ENCODE measurements at places on chromosomes 6 and 20.
A peak's percentile ranks its signal among the peaks of the same experiment; 100 is the strongest.

DNA sequence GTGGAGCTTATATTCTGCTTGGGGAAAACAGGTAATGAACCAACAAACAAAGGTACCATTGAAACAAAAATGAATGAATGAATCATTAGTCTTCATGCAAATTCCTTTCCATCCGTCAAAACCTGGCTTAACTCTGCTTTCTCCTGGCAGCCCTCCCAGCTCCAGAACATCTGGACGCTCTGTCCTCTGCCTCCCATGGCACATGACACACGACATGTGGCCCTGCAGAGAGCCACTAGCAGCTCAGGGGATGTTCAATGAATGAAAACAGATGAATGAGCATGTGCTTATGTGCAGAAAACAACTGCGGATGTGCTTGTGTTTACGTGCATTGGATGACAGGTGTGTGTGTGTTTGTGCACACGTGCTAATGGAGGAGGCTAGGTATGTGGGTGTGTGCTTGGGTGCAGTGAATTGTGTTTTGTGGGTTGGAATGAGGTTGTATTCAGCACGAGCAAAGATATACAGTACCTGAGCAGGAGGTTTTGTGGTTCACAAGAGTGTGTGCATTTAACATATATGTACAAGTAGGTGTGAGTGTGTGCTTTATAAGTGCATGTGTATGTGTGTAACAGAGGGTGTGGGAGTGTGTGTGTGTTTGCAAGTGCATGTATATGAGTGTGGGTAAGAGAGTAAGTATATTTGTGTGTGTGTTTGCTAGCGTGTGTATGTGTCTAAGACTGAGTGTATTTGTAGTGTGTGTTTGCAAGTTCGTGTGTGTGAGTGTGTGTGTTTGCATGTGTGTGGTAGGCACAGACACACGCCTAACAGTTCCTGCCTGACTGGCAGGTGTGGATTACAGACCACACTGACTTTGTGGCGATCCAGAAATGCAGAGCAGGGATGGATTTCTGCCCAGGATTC lies 374.1 kb upstream of the SULF2 start:
- no peak for DNase-seq

DNA sequence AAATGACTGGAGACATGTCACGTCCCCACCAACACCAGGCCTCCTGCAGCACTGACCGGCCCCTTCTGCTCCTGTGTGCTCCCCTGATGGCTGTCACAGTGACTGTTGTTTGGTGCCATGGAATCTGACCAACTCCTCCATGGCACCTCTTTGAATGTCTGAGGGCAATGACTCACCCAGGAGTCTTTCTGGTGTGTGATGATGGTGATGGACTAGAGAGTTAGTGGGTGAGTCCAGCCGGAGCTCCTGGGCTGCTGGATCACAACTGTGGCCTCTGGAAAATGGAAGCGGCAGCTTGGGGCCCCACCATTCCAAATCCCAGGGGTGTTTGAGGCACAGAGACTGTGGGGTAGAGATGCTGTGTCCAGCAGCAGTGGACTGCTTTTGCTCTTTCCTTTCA lies 133.3 kb downstream of the TFAP2C start:
- no peak for DNase-seq

DNA sequence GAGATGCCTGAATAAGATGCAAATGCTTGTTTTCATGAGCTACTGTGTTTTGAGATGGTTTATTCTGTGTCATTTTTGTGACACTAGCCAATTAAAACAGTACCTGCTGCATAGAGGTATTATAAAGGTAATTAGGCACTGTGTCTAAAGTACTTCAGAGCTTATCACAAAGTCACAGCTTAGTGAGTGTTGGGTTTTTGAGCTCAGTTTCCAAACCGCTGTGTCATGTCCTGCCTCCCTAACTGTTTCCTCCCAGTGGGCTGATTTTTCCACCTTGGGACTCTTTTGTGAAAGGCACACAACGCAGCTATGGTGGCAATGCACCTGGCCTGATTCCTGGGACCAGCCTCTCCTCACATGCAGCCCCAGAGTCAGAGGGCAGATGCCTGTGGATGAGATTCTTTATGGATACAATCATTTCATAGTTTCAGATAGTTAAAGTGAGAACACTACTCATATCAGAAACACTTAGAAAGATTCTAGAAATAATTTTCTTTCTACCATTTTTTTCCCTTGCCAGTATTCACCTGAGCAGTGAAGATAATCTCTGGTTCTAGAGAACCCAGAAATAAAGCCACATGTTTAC lies 41.3 kb upstream of the TAGAP start:
- DNase-seq = peak; percentile 47

DNA sequence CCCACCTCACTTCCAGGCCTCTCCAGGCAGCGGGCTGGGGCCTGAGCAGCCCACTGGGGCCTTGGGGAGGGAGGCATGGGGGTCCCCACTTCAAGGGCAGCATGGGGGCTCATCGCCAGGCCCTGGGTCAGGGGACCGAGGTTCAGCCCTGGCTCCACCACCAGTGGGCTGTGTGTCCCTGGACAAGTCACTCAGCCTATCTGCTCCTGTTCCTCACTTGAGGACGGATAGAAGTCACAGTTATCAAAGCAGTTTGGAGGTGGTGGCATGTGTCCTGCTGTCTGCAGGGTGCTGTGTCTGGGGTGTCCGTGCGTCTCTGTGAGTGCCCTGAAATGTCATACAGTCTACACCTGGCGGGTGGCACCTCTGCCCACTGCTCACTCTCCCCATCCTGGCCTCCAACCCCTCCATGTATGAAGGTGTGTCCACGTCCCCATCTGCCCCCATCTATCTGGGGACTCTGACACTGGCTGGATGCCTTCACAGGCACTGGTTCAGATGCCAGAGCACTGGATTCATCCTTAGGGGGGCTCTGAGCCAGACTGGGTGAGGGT lies 3.6 kb downstream of the EEF1A2 start:
- no peak for DNase-seq

DNA sequence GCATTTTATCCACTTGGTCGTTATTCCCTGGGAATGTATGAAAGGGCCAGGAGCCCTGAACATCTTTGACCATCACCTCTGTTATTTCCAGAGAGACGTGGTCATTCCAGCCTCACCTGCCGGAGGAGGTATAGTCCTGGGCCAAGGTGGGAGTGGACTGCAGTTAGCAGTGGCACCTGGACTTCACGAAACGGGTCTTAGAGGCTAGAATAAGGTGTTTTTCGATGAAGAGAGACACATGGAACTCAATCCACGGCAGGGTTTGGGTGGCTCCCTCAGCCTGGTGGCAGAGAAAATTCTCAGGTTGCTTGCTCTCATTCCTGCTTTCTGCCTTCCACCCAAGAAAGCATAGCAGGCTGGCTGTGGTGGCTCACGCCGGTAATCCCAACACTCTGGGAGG lies 48.0 kb downstream of the BMP6 start:
- no peak for DNase-seq

DNA sequence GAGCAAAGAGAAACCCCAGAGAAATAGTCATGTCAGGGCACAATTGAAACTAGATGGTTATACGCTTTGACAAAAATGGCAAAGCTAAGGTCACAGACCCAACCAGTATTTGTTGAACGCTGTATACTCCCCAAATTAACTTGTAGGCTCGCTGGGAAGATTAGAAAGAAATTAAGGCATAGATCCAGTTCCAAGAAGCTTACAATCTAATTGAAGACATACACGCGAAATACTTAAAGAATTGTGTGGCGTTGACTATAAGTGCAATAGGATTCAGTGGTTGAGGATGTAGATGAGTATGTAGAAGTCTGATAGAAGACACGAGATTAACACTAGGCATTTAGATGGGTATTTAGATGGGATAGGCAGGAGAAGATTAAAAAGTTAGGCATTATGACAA lies 525 bp downstream of the FAM229B start:
- no peak for DNase-seq

- DNase-seq = peak; percentile 67
These were observed 73.7 kb downstream of the PRND start for GRCh38 chr20:4795394-4795793.

- no peak for DNase-seq
These were observed 123.2 kb upstream of the BMP5 start for GRCh38 chr6:55998576-55998975.

GRCh38 chr20:61230166-61230565 lies 21.9 kb upstream of the CDH4 start:
- no peak for DNase-seq

DNA sequence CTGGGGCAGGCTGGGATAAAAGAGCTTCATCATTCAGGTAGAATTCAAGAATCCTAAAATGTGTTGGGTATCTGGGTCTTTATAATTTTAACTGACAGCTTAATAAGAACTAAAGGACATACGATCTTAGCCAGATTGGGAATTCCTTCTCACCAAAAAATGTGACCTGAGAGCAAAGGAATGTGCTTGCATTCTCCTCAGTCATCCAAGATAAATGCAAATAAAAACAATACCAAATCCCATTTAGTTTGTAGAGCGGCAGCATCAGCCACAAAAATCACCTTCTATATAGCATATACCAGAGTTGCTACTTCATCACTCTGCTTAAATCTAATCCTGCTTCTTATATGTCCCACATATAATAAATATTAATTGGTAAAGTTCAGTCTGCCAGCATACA lies 16.9 kb downstream of the USP49 start:
- no peak for DNase-seq

GRCh38 chr20:41137614-41138474 lies 501 bp downstream of the PLCG1 start:
- peak; percentile 82 for DNase-seq

DNA sequence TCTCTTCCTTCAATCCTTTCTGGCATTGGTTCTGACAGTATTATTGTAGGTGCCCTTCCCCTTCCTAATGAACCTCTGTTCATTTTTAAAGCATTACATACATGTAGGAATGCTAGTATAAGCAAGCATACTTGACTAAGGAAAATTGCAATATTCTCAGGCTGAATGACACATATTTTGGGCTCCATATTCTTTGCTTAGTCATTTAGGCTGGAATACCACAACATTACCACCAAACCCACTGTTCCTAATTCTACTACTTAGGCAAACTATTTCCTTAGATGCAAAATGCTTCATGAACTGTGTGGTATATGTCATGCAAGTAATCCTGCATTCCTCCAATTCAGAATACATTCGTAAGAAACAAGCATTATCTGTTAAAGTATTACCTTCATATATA lies 113.9 kb downstream of the PRDM1 start:
- no peak for DNase-seq

DNA sequence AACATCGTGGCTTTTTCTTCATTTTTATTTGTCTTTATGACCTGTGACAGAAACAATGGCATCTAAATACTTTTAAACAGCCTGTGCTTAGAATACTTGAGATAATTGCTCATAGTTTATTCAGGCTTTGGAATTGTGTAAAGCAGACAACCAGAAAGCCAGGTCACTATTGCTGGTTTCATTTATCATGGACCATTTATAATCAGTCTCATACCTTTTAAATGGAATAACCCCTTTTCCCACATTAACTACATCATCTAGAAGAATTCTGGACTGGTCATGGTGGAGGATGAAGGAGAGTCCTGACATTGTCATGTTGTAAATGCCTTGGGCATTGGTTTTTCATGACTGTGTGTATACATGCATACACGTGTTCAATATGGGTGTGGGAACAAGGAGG lies 661.5 kb downstream of the EPM2A start:
- DNase-seq = no peak

GRCh38 chr20:37647946-37648345 lies 45.9 kb upstream of the CTNNBL1 start:
- DNase-seq = no peak

DNA sequence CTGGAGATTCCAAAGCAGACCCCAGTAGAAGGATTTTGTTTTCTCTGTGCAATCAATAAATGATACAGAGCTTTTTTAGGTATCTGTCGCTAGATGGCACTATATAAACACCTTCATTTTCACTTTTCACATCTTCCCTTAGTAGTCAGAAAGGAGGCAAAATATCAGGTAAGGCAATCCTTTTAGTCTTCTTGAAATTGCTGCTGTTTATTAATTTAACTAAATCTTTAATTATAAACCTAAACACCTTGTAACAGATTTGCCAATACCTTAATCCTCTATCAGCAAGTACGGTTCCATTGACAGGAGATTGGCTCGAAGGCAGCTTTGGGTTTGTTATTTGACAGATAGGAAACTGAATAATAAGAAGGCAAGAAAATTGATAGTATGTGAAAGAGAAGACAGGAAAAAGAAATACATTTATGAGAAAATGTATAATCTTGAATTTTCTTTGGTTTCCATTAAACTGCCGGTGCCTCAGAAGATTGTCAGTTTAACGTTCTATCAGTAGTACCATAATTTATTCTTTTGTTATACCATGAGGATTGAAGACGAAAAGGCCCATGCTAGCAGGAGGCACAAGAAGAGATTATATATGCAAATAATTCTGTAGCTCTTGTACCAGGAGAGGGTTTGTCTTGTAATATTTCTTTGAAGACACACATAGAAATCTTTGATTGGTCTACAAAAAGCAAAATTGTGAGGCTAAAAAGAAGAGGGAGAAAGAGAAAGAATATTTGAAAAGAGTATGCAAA lies 23.5 kb upstream of the IBTK start:
- no peak for DNase-seq

- DNase-seq = no peak
These were observed 25.1 kb downstream of the ZNFX1 start for GRCh38 chr20:49252556-49253350.

DNA sequence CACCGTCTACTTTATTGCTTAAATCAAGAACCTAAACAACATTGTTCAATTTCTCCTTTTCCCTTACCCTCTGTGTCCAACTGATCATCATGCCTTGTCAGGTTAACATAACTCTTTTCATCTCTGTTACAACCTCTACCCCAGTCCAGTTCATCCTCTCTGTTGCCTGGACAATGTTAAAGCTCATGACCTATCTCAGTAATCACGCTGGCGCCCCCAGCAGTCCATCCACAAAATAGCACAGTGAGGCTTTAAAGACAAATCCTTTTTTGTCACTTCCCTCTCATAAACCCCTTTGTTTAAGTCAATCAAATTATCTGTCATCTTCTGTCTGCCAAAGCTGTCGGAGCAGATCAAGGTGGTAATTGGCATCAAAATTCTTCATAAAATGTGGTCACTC lies 140.1 kb downstream of the QKI start:
- DNase-seq = peak; percentile 70

GRCh38 chr20:49850463-49851230 lies 38.0 kb downstream of the SLC9A8 start:
- no peak for DNase-seq

DNA sequence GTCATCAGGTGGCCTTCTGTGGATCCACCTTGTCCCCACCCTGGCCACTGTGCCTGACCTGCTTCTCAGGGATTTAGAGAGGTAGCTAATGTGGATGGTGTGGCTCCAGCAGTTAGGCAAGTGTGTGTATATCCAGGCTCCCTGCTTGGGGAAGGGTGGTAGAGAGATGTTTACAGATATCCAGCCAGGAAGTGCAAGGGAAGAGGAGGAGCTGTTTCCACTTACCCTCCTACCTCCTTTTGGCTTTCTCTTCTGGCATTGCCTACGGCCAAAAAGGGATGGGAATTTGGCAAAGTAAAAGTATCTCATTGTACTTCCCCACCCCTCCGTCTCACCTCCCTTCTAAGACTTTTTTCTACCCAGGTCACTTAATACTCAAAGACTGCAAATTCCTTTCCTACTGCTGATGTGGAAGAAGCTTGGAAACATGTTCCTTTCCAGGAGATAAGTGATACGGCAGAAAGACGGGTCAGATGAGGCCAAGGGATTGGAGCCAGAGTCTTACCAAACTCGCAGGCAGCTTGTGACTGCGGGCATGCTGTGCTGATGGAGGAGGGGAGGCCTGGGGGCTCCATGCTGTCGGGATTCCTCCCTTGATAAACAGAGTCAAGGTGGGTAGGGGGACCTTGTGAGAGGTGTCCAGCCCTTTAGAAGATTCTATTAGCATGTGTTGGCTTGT lies 253.4 kb downstream of the PRL start:
- no peak for DNase-seq

All from activated T-cell treated with anti-CD3 and anti-CD28 coated beads, Interleukin-2, amount 50 U/mL, for 48 hours (primary cell).